Lower leg skin (tissue), 4 donors: ENCODE measurements at places on chromosomes 2 and 18.

- no peak for DNase-seq
These were observed 667.6 kb downstream of the STK39 start for GRCh38 chr2:167579826-167580225.

DNA sequence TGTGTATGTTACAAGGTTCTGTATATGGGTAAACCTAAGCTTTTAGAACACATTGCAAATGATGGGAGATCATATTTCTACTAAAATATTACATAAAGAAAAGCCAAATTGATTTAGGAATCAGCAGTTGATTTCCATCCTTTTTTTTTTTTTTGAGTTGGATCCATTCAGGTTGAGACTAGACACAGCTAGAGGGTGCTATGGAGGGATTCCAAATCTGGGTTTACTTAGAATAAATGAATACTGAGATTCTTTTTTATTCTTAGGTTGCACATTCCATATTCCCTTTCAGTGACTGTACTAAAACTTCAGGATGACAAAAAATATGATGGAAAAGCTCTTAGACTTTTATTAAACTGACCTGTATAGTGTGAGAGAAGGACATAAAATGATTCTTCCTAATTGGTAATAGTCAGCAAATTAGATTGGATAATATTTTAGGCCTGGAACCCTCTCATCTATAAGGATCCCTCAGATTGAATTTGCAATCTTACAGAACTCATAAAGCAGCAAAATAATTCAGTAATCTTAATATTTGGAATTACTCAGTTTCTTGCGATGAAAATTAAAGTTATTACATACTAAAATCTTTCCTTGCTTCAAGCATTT lies 183.3 kb upstream of the SESTD1 start:
- no peak for DNase-seq

GRCh38 chr2:232434091-232434490 lies 21.9 kb upstream of the ALPI start:
- no peak for DNase-seq

DNA sequence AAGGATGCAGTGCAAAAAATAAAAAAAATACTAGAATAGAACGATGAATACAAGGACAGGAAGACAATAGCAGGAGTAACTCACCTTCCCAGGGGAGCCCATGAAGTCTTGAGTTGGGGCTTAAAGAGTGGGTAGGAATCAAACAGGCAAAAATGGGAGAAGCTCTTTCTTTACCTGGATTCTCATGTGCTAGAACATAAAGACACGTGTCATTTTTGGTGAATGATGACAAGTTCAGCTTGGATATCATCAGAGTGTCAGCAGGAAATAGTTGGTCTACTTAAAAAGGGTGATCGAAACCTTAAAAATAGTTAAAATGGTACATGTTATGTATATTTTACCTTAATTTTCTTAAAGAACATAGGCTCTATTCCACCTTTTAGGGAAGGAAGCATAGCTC lies 5.7 kb downstream of the SGPP2 start:
- DNase-seq, result no peak

DNA sequence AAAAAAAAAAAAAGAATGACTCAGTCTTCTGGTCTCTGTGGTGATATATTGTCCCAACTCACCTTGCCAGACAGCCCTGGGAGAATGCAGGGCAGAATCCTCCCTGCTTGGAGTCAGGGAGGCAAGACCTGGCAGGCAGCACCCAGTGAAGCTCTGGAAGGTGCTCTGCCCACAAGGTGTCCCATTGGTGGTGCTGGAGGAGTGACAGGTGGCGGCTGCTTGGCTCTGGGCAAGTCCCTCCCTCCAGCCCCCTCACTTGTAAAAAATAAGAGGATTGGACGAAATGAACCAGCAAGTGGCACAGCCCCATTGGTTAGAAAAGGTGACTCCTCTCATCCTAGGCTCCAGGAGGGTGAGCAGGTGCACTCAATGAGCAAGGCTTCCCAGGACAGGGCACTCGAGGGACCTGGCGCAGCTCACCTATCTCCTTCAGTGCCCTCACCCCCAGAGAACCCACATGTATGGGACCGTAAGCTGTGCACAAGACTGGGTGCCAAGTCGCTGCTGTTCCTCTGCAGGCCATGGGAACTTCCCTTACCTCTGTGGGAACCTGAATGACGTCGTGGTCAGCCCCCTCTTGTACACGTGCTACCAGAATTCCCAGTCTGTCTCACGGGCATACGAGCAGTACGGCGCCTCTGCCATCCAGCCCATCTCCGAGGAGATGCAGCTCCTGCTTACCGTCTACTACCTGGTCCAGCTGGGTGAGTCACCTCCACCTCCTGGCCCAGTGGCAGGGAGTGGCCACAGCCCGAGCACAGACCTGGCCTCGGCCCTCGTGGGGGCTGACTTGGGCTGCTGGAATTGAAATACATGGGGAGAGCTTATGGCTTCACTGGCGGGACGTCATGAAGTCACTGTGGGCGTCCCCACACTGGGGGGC lies 54.6 kb downstream of the GREB1 start:
- no peak for DNase-seq

DNA sequence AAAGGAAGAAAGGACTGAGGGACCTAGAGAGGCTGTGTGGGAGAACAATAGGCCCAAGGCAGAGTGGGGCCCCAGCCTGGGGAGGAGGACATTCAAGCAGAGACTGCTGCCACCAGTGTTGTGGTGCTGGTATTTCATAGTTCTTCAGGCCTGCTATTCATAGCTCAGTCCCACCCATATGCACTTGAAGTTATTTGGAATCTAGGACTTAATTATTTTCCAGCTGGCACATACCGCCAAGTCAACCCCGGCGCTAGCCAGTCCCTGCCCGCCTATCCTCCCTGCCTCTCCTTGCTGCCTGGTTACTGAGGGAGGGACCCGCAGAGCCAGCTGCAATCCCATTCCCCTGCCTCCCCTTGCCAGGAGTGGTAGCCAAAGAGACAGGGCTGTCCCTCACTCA lies 141.2 kb downstream of the CABLES1 start:
- no peak for DNase-seq

- no peak for DNase-seq
These were observed 74.8 kb downstream of the TXNL1 start for GRCh38 chr18:56563568-56563967.

GRCh38 chr18:74579496-74580065 lies 18.1 kb upstream of the ZNF407 start:
- no peak for DNase-seq

- DNase-seq, result no peak
These were observed 3.0 kb downstream of the SPATA3 start for GRCh38 chr2:230998882-230999281.

- DNase-seq, result no peak
These were observed 27.0 kb downstream of the KLF7 start for GRCh38 chr2:207138627-207139297.
